ENCODE measurements at places on chromosomes 3 and 15.

DNA sequence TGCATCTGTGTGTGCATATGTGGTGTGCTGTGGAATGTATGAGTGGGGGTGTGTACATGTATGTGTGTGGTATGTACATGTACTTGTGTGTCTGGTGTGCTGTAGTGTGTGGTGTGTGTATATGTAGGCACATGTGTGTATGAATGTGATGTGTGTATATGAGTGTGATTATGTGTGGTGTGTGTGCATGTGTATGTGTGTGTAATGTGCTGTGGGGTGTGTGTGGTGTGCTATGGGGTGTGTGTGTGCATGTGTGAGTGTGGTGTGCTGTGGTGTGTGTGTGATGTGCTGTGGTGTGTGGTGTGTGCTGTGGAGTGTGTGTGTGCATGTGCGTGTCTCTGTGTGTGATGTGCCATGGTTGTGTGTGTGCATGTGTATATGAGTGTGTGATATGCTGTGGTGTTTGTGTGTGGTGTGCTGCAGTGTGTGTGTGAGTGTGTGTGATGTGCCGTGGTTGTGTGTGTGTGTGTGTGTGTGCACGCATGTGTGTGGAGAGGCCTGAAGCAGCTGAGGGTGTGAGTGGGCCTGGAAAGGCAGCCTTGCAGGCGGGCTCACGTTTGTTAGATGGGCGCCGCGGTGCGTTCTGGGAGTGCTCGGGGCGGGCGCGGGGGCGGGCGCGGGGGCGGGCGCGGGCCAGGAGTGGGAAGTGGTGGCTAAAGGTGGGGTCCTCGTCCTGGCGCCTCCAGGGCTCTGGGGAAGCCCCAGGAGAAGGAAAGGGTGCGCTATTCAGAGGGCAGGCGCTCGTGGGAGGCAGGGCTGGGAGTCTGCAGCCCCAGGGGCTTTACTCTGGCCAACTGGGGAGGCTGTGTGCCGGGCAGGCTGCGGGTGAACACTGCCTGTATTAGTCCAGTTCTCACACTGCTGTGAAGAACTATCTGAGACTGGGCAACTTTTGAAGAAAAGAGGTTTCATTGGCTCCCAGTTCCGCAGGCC is 116.9 kb downstream of the GABRG3 start:
- DNase-seq = no peak

DNA sequence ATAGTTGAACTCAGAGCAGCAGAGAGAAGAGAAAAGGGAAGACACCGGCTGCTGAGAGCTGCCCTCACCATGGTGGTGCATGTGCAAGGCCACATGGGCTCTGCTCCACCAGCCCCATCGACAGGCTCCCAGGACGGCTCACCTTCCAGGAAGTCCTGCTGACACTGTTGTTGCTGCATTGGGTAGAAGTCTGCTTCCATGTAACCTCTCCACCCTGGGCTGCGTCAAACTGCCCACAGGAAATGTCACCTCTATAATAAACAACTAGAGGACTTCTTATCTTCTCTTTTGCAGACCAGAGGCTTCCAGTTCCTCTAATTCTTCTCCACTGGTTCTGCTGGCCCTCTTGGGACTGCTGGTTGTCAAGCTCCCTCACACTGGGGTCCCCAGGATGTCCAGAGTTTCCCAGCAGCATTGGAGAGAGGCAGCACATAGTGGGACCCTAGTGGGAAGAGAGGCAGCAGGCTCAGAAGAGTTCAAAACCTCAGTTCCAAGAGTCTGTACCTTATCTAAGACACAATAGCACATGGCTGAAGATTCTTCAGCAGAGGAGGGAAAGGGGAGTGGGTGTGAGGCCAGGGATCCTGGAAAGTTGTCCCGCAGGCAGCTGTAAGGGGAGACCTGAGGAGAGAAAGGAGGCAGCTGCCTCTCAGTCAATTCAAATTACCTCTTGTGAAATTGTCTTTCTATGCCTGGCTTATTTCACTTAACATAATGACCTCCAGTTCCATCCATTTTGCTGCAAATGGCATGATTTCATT is 5.8 kb upstream of the CCR3 start:
- DNase-seq = no peak

DNA sequence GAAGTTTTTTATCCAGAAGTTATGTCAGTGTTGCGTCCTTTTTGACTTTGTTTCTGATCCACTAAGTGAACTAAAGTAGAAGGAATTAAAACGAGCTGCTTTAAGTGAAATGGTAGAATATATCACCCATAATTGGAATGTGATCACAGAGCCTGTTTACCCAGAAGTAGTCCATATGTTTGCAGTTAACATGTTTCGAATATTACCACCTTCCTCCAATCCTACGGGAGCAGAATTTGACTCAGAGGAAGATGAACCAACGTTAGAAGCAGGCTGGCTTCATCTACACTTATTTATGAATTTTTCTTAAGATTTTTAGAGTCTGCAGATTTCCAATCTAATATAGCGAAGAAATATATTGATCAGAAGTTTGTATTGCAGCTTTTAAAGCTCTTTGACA is 57.6 kb downstream of the DNAH1 start:
- DNase-seq = no peak

DNA sequence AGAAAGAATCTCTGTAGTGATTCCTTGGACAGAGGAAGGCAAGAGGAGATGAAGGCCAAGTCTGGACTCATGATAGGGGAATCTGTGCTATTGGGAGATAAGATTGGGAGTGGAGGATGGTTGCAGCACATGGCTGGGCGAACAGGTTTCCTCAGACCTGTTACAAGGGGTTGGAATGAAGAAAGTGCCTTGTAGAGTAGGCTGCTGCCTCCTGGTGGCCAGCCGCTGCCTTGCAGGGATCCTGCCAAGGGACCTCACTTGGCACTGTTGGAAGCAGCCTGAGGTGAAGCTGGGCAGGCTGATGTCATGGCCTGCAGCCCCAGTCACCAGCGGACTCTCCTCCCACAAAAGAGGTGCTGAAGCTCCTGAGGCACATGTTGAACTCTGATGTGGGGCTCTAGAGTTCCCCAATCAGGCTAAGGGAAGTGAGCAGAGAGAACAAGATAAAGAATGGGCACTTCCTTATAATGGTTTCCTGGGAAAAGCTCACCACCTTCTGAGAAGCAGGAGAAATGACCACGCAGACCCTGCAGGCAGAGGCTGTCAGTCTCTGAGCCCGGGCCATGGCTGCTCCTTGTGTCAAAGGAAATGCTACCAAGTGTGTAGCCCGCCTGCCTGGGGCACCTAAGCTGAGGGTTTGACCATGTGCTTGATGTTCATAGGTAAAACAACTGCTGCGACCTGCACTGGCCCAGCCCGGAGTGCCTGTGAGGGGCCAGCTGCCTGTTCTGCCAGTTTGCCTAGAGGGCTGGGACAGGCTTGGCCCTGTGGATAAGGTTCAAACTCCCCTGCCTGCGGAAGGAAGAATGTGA is 1.6 kb upstream of the TEX264 start:
- DNase-seq = peak; percentile 59

- no peak for DNase-seq
These were observed 77.2 kb downstream of the IL1RAP start for GRCh38 chr3:190591080-190591479.

- DNase-seq = no peak
These were observed 16.9 kb upstream of the C15orf61 start for GRCh38 chr15:67504056-67504455.

DNA sequence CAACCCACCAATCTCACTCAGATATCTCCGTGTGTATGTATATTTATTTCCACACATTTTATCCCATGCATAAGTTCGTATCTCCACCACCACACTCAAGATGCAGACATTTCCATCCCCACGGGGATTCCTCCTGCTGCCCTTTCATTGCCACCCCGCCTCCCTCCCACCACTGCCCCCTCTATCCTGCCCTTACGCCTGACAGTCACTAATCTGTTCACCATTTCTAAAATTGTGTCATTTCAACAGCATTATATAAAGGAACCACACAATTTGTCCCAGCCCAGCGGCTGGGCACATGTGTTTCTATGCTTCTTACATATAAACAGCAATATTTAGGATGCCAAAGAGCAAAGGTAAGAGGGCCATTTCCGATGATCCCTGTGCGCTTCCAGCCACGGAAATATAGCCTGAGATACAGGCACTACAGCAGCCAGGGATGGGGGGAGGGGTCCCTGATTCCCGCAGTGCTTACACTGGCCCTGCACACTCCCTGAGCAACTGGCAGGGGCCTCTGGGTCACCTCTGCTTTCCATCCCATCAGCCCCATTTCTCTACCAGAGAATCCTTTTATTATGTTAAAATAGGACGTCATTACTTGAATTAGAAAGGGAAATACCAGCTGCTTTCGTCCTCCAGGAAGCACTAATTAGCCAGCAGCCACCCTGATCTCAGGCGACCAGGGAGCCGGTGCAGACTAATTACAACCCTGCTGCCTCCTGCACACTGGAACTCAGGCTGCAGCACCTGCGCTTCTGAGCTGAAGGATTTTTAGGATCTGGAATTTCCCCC is 372.0 kb upstream of the ATP10A start:
- DNase-seq = no peak

GRCh38 chr3:147937341-147937740 is 528.2 kb downstream of the ZIC1 start:
- no peak for DNase-seq

DNA sequence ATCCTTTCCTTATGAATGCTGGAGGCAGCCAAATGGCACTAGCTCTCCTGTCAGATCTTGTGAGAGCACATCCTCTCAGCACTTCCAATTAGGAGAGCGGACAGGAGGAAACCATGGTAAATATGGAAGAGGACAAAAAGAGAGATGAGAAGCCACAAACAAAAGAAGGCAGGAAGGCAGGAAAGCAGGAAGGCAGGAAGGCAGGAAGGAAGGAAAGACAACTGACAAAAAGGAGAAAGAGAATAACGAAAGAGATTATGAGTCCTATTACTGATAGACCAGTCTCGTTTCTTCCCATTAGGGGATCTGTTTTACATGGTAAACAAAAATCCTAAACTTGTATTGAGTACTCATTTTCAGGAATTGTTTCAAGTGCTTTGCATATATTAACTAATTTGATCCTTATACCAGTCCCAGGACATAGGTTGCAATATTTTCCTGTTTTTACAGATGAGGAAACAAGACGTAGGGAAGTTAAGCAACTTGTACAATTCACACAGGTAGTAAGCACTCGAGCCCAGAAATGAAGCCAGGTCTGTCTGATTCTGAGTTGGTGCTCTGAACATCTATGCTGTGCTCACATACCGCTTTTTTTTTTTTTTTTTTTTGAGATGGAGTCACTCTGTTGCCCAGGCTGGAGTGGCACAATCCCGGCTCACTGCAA is 4.2 kb downstream of the BCL2A1 start:
- no peak for DNase-seq

- DNase-seq = no peak
These were observed 221.3 kb upstream of the LYSMD4 start for GRCh38 chr15:99954361-99955180.

- no peak for DNase-seq
These were observed 86.8 kb downstream of the LSM3 start for GRCh38 chr3:14265246-14265962.

GRCh38 chr3:185929192-185930151 is 8.3 kb downstream of the TRA2B start:
- no peak for DNase-seq
